Dermis blood vessel endothelial cell (primary cell): ENCODE measurements at places on chromosomes 3 and 15.

DNA sequence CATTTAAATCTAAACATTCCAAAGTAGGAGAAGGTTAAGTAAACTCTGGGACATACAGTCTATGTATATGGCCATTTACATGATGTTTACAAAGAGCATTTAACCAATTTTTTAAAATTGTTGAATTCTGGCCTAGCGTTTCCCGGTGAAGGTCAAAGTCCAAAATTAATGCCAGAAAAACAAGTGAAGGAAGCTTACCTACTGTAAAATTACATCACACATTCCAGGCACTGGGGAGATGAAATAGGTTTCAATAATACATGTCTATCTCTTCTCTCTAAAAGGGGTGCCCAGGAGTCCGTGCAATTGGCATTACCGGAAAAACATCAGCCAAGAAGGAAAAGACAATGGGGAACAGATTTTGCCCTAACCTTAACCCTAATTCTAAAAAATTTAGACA, 358.8 kb downstream of the VPS13C start:
- DNase-seq = no peak

GRCh38 chr15:66815318-66815717, 113.3 kb downstream of the SMAD6 start:
- peak; percentile 65 for DNase-seq

DNA sequence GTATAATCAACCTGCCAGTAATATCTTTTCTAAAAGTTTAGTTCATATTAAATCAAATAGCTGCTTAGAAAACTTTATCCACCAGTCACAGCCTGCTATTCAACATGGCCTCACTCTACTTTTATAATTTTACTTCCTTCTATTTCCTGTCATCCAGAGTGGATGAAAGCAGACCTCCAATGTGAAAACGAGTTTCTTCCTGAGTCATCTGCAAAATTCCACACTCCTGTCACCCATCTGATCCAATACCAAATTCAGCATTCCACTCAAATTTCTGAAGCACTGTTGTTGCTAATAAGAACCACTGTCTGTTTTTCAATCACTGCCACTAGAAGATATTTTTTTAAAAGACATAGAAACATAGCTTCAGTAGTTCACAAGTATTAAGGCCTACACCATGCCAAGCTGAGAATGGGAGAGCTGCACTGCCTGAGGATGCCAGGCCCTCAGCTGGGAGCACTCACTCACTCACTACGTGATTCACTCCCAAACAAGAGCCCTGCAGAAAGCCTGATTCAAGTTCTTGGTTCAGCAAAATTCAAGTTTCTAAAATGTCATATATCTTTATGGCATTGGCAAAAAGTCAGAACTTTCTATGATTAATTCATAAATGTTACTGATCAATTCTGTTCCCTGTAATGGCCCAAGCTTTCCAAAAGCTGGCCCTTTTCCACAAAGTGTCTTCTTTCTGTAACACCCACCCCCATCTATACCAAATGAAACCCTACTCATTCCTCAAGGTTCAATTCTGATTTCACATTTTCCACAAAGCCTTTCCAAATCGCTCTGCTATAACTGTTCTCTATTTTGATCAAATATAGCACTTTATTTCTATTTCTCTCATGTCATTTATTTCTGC, 82.9 kb downstream of the FSIP1 start:
- DNase-seq = no peak

GRCh38 chr3:27244374-27244773, 124.8 kb downstream of the NEK10 start:
- no peak for DNase-seq

GRCh38 chr15:50888054-50888453, 20.4 kb upstream of the AP4E1 start:
- DNase-seq = no peak

- no peak for DNase-seq
These were observed 27.3 kb upstream of the PARL start for GRCh38 chr3:183911763-183912506.

DNA sequence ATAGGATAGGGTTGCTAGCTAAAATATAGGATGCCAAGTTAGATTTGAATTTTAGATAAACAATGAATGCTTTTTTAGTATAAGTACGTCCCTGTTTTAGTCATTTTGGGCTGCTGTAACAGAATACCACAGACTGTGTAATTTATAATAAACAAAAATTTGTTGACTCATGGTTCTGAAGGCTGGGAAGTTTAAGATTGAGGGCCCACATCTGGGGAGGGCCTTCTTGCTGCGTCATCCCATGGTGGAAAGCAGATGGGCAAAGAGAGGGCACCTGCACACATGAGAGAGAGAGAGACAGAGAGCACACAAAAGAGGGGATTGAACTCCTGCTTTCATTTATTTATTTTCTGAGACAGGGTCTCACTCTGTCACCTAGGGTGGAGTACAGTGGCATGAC, 246.5 kb downstream of the EPHB1 start:
- no peak for DNase-seq
